ENCODE measurements at places on chromosomes 4 and X.

GRCh38 chrX:123487669-123488068 is 245.2 kb downstream of the THOC2 start:
- DNase-seq: peak; percentile 49

- no peak for DNase-seq
Measured at GRCh38 chrX:429266-429825, 42.6 kb upstream of the PPP2R3B start.

- no peak for DNase-seq
Measured at GRCh38 chr4:40245550-40245949, 48.7 kb downstream of the RHOH start.

DNA sequence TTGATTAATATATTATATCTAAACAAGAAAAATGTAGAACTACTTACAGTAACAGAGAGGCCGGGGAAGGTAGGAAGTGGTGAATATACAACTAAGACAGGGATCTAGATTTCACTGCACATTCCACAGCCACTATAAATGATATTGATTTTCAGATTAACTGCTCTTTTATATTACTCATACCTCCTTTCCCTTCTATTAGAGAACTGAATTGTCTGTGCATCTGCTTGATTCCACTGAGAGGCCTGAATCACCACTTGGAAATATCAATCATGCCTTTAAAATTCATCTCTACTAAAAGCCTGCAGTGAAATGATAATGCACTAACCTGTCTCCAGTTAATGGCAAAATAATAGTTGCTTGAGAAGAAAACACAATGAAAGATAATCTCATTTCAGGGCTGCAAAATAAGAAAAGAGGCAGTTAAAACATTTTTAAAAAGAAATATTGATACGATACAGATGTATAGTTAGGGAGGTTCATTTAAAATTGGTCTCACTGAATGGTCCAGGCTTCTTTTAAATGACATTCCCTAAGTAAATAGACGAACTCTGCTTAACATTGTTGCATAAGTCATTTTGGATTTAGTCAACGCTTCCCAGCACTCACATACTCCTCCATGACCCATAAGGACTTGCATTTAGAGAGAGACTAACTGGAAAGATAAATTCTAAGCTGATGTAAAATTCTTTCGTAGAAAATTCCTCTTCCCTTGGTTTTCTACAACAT is 3.8 kb downstream of the ANTXR2 start:
- DNase-seq: no peak

GRCh38 chrX:16989750-16990149 is 43.3 kb downstream of the REPS2 start:
- DNase-seq: no peak

DNA sequence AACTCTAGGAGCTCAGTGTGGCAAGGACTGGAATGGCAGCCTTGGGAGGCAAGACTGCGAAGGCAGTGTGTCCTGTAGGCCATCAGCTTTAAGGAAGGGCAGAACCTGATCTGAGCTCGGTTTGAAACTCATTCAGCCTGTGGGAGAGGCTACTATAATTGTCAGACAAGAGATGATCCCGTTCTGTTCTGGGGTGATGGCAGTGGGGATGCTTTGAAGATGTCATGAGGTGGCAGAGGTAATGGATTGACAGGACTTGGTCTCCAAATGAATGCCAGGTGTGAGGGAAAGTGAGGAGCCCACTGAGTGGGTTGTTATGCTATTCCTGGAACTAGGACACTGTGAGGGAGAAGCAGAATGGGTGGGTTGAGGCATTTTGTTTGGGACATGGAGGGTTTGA is 144.9 kb downstream of the PJA1 start:
- DNase-seq: no peak

DNA sequence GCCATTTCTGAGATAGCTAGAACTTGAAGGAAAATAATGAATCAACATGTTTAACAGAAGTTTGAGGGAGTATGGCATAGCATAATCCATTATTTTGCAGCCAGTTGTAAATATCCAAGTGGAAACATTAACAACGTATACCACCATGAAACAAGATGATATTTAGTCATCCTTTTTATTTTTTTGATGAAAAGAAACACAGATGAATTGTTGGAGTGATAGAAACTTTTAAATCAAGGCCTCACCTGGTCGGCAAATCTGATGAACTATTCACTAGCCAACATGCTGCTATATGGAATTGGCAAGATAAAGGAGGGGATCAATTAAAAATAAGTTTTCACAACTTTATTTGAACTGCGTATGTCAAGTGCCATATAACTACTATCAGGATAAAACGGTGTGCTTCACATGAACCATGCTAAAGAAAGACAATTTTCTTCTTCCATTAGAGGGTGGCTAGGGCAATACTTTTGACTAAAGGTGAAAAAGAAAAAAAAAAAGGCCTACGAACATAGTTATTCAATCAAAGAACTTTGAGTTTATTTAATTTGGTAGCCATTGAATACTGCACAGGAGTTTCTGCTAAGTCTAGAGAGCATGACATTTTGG is 510.7 kb downstream of the SPOCK3 start:
- no peak for DNase-seq

DNA sequence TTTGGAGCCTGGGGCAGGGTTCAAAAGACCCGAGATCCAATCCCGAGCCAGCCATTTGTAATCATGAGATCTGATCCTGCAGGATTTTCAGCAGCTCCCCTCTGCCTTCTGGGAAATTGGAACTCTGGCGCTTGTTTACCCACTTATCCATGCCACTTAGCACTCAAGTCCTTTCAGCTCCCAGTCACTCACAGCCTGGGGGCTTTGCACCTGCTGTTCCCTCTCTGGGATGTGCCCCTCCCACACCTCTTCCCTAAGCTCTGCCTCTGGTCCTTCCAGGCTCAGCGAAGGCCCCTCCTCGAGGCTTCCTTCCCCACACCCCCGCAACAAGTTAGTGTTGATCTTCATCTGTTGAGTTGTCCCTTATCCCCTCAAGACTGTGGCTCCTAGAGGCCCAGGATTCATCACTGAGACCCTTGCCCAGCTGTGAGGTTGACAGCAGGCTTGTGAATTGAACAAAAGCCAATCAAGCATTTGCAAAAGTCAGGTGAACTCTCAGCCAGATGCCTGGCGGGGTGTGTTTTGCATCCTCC is 99.1 kb upstream of the AFAP1 start:
- DNase-seq: no peak

DNA sequence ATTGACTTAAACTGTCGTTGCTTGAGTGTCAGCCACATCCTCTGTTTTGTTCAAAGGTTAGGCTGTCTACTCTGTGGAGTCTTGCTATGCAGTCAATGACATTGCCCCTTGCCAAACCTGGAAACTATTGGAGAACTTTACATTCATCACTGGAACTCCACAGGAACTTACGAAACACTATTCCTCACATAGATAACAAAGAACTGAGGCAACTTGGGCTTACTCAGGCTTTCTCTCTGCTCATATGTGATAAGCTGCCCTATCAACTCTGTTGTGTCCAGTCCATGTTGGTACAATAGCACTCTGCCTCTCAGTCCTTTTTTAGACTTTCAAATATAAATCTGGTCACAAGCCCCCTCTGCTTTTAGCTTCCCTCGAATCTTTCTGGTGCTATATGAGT is 9.4 kb downstream of the NPY5R start:
- no peak for DNase-seq

GRCh38 chr4:6426571-6427438 is 45.6 kb downstream of the PPP2R2C start:
- no peak for DNase-seq

GRCh38 chr4:40731792-40732245 is 17.9 kb upstream of the NSUN7 start:
- DNase-seq: no peak

GRCh38 chr4:77446601-77447000 is 159.0 kb upstream of the CXCL13 start:
- DNase-seq: no peak

DNA sequence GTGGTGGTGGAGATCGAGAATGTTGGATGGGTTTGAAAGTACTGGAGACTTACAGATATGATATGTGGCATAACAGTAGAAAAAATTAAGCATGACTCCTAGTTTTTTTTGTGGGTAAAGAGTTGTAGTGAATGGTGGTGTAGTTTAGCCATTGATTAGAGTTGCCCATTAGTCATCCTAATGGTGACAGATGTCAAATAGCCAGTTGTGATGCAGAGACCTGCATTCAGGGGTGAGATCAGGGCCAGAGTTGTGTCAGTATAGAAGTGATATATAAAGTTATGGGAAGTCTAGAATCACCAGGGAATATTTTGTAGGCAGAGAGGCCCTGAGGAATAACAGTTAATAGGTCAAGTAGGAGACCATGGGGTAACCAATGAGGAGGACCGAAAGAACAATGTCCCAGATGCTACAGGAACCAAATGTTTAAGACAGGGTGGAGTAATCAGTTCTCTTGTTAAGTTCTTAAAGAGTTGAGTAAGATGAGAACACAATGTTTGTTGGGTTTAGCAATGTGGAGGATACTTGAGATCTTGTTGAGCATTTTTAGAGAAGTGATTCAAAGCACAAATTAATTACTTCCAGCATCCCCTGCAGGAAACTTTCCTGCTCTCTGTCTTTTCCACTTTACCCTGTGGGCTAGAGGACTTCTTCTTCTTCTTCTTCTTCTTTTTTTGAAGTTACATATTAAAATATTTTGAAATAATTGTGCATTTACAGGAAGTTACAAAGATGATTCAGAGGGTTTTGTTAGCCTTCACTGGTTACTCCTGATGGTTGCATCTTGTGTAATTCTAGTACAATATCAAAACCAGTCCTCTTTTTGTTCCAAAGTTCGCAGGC is 13.3 kb downstream of the SGMS2 start:
- DNase-seq: peak; percentile 54

GRCh38 chr4:74189331-74190043 is 31.6 kb downstream of the MTHFD2L start:
- peak; percentile 55 for DNase-seq

DNA sequence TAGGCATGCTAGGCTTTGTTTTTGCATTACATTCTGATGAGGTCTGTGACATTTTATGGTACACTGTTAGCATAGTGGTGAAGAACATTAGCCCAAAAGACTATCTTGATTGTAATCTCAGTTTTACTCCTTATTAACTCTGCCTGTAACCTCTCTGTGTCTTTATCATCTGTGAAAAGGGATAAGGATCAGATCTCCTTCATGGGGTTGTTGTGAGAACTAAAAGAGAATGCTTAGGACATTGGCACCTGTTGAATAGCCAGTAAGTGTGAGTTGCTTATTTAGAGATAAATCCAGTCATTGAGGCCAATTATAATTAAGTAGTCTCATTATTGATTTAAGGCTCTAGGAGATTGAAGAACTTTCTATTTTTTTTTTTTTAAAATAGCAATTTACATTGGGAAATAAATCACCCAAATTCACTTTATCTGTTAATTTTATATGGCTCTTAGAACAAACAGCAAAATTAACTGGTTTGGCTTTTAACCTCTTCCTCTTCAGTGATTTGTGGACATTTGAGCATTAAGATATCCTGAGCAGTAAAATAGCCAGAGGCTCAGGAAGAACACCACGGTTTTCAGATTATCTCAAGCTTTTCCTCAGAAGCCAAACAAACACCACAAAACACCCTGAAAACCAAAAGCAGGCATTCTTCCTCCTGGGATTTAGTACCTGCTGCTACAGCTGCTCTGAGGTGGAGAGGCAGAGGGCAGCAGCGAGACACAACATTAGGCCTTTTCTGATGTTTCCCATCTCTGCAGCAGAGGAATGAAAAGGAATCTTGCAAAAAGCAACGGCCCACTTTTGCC is 192.9 kb downstream of the ARHGAP10 start:
- peak; percentile 35 for DNase-seq

DNA sequence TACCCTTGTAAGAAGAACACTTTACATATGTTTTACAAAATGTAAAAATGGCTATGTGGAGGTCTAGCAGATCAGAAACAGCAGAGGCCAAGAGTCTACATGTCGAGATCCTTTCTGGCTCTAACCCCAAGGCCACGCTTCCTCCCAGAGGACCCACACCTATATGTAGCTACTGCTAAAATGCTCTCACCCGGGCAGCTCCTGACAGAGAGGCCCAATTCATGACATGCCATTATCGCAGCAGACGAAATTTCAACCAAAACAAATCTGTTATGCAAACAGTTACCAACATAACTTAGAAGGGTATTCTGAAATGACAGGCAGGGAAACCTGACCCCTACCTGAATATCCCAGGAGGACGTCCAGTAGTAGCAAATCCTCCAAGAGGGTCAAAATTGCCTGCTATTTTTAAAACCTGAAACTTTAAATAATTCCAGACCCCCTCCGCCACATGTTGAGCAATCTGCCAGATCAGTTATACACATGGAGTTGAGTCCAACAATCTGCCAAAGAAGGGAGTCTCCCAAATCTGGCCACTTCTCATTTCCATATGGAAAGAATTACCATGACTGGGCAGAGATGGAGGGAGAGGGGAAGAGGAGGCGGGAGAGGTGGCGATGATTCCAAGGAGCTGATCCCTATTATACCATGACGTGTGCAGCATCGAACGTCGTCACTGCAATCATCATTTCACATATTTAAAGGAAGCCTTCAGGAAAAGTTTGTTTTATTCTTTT is 192.9 kb upstream of the TBL1X start:
- peak; percentile 77 for DNase-seq

- DNase-seq: no peak
Measured at GRCh38 chr4:185896817-185897488, 85.0 kb upstream of the SORBS2 start.

- no peak for DNase-seq
Measured at GRCh38 chr4:124726269-124726668, 13.7 kb upstream of the ANKRD50 start.

- peak; percentile 54 for DNase-seq
Measured at GRCh38 chr4:98516441-98517217, 141.8 kb downstream of the TSPAN5 start.

- no peak for DNase-seq
Measured at GRCh38 chr4:37478151-37478550, 208.0 kb downstream of the RELL1 start.

DNA sequence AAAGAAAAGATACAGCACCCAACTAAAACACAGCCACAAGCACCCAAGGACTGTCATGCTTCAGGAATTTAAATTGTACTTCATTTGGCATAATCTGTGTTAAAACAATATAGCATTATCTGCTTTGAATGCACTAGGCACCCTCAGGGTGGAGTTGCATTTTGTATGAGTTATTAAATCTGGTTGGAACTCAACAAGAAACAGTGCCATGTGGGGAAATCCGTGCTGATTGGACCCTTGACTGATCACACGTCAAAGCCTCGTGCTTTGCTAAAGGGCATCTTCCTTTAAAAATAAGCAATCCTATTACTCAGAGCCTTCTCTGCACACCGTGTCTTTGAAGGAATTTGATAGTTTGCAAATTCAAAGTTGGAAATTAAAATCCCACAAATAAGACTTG is 35.4 kb downstream of the IGFBP7 start:
- peak; percentile 81 for DNase-seq

DNA sequence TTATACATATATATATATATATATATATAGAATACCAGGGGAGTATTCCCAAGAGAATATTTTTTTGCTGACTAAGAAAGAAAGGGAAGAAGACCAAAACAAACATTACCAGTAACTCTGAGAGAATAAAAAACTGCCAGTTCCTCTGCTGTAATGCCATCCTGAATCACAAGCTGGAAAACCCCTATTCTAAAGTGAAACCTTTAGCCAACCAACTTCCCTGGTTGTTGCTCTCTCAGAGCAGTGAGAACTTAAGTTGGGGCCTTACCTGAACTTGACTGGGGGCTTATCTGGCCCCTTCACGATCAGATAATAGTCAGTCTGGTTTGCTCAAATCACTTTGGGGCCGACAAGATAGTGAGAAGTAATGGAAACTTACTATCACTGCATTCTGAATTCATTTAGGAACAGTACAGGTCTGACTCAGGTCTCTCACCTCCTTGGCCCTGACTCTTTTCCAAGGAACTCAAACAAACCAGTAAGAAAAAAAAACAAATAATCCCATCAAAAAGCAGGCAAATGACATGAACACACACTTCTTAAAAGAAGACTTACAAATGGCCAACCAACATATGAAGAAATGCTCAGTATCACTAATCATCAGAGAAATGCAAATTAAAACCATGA is 62.5 kb downstream of the CD40LG start:
- peak; percentile 11 for DNase-seq

- no peak for DNase-seq
Measured at GRCh38 chrX:136021160-136021559, 35.9 kb downstream of the SLC9A6 start.

All from AG10803 (cell line).